ENCODE measurements at places on chromosomes 3 and 15.

DNA sequence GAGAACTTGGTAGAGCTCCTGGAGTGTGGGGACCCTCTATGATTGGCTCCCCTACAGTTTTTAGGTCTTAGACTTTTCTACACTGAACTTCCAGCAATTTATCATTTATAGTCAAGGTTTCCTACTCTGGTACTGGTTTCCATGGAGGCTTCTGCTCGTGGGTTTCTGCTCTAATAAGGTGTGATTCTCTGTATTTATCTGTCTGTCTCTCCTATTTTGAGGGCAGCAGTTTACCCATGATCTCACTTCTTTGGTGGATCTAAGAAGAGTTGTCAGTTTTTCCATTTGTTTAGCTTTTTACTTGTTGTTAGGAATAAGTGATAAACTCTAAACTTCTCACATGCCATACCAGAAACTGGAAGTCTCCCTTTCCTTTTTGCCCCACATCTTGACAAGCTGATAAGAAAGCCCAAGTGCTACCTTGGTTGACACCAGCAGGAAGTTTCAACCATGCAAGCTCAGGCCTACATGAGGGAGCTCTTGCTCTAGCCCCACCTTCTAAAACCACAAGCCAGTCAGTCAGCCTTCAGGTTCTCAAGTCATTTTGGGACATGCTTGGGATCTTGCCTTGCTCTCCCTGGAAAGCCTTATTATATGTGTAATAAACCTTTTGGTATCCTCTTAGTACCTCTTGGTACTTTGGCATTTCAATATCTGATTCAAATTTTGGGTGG, 10.0 kb downstream of the TIMMDC1 start:
- no peak for DNase-seq

- DNase-seq: no peak
These were observed 299.3 kb downstream of the SHQ1 start for GRCh38 chr3:72548981-72549380.

- no peak for DNase-seq
These were observed 24.7 kb downstream of the KAT2B start for GRCh38 chr3:20064796-20065564.

DNA sequence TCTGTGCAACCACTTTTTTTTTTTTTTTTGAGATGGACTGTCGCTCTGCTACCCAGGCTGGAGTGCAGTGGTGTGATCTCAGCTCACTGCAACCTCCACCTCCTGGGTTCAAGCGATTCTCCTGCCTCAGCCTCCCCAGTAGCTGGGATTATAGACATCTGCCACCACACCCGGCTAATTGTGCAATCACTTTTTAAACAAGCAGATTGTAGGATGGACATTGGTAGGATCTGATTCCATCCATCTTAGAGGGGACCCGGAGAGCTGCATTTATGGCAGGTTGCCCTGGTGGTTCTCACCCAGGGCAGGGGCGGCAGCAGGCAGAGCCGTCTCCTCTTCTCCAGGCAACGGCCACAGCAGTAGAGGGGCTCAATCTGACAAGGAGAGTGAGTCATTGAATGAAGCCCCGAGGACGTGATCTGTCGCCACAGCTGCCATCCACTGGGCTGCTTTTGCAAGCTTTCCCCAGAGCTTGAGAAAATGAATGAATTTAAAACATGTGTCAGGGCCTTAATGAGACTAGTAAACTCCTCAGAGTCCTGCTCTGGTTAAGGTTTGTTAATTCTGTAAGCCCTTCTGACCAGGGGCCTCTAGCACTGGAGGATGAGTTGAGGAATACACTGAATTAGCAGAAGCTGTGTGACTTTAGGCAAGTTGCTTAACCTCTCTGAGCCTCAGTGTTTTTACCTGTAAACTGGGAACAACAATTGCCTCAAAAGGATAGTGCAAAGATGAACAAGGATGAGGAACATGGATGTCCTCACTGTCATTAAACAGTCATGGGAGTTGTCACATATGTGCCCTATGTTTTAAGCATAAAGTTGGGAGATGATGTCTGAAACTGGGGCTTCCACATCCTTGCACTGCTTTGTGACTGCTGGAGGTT, 129.1 kb downstream of the ASB7 start:
- DNase-seq: no peak

DNA sequence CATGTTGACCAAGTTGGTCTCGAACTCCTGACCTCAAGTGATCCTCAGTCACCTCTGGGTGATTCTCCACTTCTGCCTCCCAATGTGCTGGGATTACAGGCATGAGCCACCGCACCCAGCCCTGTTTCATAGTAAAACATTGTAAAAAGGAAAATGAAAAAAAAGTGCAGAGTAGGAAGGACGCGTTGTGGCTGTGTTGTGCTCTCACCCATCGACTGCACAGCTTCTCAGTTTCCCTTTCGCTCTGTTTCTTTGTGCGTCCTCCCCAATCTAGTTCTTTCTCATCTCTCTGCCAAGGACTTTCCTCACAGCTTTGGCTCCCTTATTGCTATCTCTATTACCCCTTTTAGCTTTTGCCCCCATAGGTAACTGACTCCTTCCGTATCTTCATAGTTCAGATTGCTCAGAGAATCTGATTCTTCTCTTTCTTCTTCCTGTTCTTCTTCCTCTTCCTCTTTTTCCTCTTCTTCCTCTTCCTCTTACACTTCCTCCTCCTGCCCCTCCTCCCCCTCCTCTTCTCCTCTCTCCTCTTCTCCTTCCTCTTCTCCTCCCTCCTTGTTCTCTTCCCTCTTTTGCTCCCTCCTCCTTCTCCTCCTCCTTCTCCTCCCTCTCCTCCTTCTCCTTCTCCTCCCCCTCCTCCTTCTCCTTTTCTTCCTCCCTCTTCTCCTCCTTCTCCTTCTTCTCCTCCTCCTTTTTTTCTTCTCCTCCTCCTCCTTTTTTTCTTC, 81.1 kb upstream of the VGLL4 start:
- DNase-seq: no peak

DNA sequence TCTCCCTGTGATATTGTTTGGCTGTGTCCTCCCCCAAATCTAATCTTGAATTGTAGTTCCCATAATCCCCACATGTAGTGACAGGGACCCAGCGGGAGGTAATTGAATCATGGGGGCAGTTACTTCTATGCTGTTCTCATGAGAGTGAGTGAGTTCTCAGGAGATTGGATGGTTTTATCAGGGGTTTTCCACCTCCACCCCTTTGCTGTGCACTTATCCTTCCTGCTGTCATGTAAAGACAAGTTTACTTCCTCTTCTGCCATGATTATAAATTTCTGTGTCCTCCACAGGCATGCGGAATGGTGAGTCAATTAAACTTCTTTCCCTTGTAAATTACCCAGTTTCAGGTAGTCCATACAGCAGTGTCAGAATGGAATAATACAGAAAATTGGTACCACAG, 24.7 kb downstream of the TUSC7 start:
- no peak for DNase-seq

GRCh38 chr3:71156062-71156665, 427.4 kb downstream of the FOXP1 start:
- DNase-seq: no peak

Measured in WERI-Rb-1 (cell line).